ENCODE measurements at places on chromosomes 7 and 10. TPM values are rescaled to one million over a fixed set of nuclear protein-coding genes. Genes with fewer than 3 reads are reported as not detected.

DNA sequence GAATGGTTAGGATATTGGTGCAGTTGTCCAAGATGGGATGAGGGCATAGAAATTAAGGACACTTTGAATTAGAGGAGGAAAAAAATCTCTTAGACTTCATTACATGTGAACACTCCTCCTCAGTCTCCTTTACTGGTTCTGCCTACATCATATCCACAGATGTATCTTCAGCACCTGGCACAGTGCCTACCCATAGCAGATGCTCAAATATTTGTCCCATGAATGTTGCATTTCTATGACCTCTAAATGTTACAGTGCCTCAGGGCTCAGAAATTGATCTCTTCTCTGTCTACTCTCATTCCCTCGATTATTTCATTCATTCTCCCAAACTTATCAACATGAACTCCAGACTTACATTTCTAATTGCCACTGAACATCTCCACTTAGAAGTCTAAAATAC lies 17.1 kb downstream of the CNNM1 start:
- DNase-seq: no peak
- H3K4me3 ChIP-seq: no peak overlapping the region
- peaks cover 2% of the 10 kb centered on the region for H3K27me3 ChIP-seq
- H3K27ac ChIP-seq: no peak overlapping the region
- H3K4me1 ChIP-seq: no peaks in the 10 kb centered on the region

DNA sequence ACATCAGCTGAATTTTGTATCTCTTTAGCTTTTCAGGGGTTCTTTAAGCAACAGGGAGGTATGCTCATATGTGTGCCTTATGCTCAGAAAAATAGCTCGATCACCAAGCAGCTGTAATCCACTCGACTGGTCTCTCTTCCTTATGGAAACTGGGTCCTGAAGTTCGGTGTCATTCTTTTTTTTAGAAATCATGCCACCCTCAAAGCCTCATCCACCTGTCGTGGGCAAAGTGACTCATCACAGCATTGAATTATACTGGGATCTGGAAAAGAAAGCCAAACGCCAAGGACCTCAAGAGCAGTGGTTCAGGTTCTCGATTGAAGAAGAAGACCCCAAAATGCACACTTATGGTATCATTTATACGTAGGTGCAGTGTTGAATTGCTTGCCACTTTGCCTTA lies 83.6 kb downstream of the FANK1 start:
- peaks cover 4% of the 10 kb centered on the region for H3K27me3 ChIP-seq
- H3K4me1 ChIP-seq: no peaks in the 10 kb centered on the region
- no peak overlapping the region for H3K4me3 ChIP-seq
- DNase-seq: no peak

GRCh38 chr7:101884671-101885596 lies 67.5 kb downstream of the CUX1 start:
- no peak overlapping the region for H3K4me3 ChIP-seq
- H3K36me3 ChIP-seq: no peaks in the 10 kb centered on the region
- H3K4me1 ChIP-seq: peaks cover 26% of the 10 kb centered on the region
- no peak overlapping the region for H3K27ac ChIP-seq

- H3K4me1 ChIP-seq: no peaks in the 10 kb centered on the region
- no peaks in the 10 kb centered on the region for H3K36me3 ChIP-seq
- no peak overlapping the region for H3K4me3 ChIP-seq
- no peaks in the 10 kb centered on the region for H3K27me3 ChIP-seq
Observed at GRCh38 chr7:90669492-90669891, 73.4 kb downstream of the CDK14 start.

DNA sequence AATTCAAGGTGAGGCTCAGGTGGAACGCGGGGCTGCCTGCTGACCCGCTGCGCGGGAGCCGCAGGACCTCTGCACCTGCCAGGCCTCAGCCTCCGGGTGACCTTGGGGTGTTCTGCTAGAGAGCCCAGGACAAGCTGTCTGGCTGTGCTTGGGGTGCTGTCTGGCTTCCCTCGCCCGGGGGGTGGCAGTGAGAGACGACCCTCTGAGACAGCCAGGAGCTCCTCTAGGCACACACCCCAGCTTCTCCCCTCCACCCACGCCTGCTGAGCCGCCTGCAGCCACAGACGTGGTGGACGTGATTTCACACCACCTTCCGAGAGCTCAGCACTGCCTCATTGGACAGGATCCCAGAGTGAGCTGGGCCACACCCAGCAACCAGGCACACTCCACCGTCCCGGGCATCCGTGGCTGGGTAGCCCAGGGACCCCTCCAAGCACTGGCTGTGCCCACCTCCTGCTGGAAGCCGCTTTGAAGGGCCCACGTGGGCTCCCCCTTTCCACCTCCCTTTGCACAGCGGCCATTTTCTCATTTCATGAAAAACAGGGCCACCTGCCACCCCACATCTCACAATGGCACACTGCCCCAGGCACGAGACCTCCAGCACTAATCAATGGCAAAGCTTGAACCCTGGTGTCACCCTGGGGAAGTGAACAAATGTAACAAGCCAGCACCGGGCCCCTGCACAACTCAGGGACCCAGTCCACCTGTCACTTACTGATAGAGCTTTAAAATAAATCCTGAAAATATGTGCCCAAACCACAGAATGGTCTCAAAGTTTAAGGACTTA lies 35.0 kb downstream of the ZFAND2A start:
- H3K27me3 ChIP-seq: no peaks in the 10 kb centered on the region
- no peak overlapping the region for H3K27ac ChIP-seq
- no peak for DNase-seq
- no peaks in the 10 kb centered on the region for H3K4me1 ChIP-seq
- H3K36me3 ChIP-seq: peaks cover 4% of the 10 kb centered on the region

DNA sequence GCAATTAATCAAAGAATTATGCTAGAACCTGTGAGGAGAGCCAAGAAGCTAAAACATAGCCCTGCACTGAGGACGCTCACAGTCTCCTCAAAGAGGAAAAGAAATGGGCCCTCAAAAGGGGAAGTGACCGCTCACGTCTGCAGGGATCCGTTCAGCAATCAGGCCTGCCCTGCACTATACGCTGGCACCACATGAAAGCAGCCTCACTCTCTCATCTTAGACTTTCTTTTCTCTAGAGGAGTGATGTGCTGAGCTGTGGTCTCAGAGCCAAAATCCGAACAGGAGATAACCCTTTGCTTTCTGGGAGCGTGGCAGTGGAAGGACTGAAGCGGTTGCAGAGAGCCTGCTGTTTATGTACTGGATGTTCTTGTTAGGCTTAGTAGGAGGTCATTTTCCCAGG lies 6.3 kb upstream of the IL2RA start:
- H3K4me1 ChIP-seq: peaks cover 92% of the 10 kb centered on the region
- peaks cover 3% of the 10 kb centered on the region for H3K36me3 ChIP-seq
- H3K27ac ChIP-seq: peak overlapping the region; percentile 96

DNA sequence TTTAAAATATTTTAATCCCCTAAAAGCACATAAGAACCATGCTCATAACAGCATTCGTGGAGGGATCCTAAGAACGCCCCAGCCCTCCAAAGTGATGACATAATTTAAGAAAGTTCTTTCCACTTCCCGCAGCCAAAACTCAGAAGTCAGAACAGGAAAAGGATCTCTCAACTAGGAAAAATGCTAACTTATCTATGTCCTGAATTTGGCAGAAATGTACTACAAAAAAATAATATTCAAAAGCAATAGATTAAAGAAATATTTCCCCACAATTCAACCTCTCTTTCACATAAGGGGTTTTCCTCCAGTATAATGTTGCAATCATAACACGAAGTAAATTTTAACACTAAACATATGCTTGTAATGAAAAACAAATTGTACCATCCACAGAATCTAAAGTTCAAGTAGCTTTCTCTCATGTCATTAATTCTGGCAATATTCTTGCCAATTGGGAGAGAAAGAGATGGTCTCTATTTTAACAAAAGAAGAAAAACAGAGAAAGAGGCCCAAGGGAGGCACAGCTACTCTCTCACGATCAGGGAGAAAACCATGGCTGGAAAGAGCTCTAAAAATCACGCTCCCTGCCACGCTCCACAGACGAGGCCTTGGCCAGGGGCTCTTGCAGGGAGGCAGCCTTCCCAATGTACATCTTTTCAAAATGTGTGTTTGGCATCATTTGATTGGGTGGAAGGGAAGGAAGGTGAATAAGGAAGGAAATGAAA lies 22.9 kb downstream of the ASB13 start:
- H3K4me3 ChIP-seq: no peak overlapping the region
- no peak overlapping the region for H3K27ac ChIP-seq
- H3K4me1 ChIP-seq: no peaks in the 10 kb centered on the region

GRCh38 chr7:27966219-27966780 lies 214.3 kb downstream of the JAZF1 start:
- no peak for DNase-seq
- no peak overlapping the region for H3K4me3 ChIP-seq
- H3K36me3 ChIP-seq: no peaks in the 10 kb centered on the region

DNA sequence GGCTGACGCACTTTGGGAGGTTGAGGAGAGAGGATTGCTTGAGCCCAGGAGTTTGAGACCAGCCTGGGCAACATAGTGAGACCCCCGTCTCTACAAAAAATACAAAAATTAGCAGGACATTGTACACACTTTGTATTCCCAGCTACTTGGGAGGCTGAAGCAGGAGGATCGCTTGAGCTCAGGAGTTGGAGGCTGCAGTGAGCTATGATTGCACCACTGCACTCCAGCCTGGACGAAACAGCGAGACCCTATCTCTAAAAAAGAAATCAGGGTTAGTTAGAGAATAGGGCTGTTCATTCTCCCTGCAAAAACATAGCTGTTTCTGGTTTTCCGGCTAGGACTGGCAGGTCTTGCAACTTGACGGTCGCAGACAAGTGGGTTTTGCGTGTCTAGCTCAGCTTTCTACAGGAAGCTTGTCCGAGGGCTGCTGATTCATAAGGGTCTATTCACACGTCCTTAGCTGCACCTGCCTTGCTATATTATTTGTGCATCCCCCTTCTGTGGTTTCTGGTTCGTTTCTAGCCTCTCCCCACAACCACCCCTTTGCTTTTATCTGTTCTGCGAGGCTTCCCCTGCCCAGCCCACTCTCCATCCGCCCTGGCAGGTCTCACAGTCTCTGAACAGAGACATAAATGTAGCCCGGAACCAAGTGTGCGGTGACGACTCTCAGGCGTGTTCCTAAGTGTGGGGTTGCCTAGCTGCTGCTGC lies 10.7 kb downstream of the AMZ1 start:
- H3K4me1 ChIP-seq: peaks cover 18% of the 10 kb centered on the region
- H3K27me3 ChIP-seq: no peaks in the 10 kb centered on the region
- no peaks in the 10 kb centered on the region for H3K36me3 ChIP-seq

GRCh38 chr7:101506531-101506930 lies 122.6 kb downstream of the MYL10 start:
- no peak overlapping the region for H3K4me3 ChIP-seq
- H3K36me3 ChIP-seq: no peaks in the 10 kb centered on the region
- H3K27me3 ChIP-seq: peaks cover 20% of the 10 kb centered on the region
- no peak for DNase-seq
- H3K27ac ChIP-seq: no peak overlapping the region
- peaks cover 3% of the 10 kb centered on the region for H3K4me1 ChIP-seq

- no peak for DNase-seq
- peaks cover 5% of the 10 kb centered on the region for H3K36me3 ChIP-seq
- H3K4me3 ChIP-seq: no peak overlapping the region
- no peak overlapping the region for H3K27ac ChIP-seq
- peaks cover 4% of the 10 kb centered on the region for H3K27me3 ChIP-seq
- peaks cover 24% of the 10 kb centered on the region for H3K4me1 ChIP-seq
Observed at GRCh38 chr10:48803801-48804584, 119.3 kb downstream of the WDFY4 start.

GRCh38 chr7:136134503-136134902 lies 157.3 kb upstream of the MTPN start:
- no peaks in the 10 kb centered on the region for H3K27me3 ChIP-seq
- no peak for DNase-seq
- H3K36me3 ChIP-seq: no peaks in the 10 kb centered on the region
- H3K27ac ChIP-seq: no peak overlapping the region

DNA sequence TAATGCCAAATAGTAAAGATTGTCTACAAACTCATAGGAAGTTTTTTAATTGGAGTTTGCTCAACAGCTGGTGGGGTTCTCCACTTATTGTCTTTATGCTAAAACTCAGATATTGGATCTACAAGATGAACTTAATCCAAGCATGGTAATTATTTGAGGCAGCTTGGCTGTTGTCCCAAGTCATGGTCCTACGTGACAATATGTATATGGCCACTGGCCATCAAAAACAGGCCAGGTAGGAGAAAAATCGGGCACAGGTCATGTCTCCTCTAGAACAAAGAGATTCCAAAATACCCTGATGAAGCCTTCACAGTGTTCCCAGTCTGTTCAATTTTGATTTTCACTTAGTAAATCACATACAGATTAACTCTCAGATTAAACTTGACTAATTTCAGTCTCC lies 606.4 kb downstream of the TNS3 start:
- no peak overlapping the region for H3K4me3 ChIP-seq
- no peaks in the 10 kb centered on the region for H3K36me3 ChIP-seq
- H3K27me3 ChIP-seq: no peaks in the 10 kb centered on the region

DNA sequence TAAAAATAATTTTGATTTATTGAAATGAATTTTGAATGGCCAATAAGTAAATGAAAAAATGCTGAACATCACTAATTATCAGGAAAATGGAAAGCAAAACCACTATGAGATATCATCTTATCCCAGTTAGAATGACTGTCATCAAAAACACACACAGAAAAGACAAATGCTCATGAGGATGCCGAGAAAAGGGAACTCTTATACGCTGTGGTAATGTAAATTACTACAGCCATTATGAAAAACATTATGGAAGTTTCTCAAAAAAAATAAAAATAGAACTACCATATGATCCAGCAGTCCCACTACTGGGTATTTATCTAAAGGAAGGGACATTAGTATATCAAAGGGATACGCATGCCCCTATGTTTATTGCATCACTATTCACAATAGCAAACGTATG lies 15.8 kb downstream of the SCIN start:
- H3K27ac ChIP-seq: no peak overlapping the region
- no peaks in the 10 kb centered on the region for H3K36me3 ChIP-seq

Gene RBP3
- not detected for total RNA-seq

Gene ACSM6
- total RNA-seq: not detected

Gene NANOS1
- total RNA-seq: 0.15 TPM

Gene AGAP5
- 7.1 TPM for total RNA-seq

Gene KBTBD2
- total RNA-seq: 25.0 TPM

Gene CCT6A
- total RNA-seq: 222 TPM

Gene MRPS24
- 128 TPM for total RNA-seq

Gene FAM131B
- total RNA-seq: 1.9 TPM

Gene ANKIB1
- total RNA-seq: 39.9 TPM

Gene NCAPG2
- total RNA-seq: 145 TPM

Gene PNLIP
- total RNA-seq: not detected

Gene EFCAB10
- total RNA-seq: not detected
